NAMALWA (cell line): ENCODE measurements at places on chromosomes 6 and 20.

DNA sequence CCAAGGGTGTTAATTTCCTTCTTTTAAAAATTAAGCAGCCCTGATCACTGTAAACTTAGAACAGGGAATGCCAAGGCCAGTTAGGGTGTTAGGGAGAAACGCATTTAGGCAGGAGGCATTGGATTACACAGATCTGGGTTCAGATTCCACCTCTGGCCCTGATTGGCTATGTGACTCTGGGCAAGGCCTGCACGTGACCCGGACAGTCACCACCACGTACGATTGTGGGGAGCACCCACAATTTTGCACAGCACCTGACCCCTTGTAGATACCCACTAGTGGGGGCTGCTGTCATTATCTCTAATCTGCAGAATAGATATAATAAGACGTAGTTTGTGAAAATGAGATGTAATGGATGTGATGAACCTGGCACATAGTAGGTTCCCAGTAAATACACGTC lies 59.5 kb upstream of the ZNFX1 start:
- no peak for DNase-seq

- DNase-seq = peak; percentile 45
Measured at GRCh38 chr20:1075616-1076015, 42.8 kb upstream of the PSMF1 start.

DNA sequence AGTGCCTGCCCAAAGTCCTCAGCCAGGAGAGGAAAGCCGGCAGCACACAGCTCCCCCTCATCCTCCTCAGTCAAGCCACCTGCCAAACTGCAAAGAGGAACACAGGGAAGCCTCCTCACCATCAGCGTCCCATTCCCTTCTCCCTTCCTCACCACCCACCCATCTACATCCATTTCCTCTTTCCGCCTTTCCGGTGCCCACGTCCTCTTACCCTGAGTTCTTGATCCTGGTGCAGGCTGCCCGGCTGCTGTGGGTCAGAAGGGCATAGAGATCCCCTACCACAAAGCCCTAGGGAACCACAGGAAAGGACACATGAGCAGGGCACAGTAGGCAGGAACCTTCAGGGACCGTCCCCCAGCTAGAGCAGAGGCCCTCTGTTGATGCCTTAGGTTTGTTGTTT lies 6.0 kb downstream of the GNMT start:
- DNase-seq = no peak

GRCh38 chr6:145017051-145017450 lies 718.3 kb downstream of the EPM2A start:
- DNase-seq = no peak

GRCh38 chr20:16599257-16599656 lies 26.0 kb upstream of the KIF16B start:
- DNase-seq = no peak

DNA sequence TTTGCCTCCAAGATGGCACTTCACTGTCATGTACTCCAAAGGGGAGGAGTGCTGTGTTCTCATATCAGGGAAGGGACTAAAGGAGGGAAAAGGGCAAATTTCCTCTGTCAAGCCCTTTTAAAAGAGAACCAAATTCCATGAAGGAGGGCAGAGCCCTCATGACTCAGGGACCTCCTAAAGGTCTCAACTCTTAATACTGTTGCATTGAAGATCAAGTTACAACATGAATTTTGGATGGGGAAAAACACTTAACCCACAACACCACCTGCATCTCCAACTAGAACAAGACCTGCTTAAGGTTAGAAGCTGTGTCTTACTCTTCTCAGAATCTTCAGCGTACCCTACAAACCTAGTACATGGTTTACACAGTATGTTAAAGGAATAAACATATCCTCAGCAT lies 23.7 kb upstream of the FBXO30 start:
- no peak for DNase-seq

DNA sequence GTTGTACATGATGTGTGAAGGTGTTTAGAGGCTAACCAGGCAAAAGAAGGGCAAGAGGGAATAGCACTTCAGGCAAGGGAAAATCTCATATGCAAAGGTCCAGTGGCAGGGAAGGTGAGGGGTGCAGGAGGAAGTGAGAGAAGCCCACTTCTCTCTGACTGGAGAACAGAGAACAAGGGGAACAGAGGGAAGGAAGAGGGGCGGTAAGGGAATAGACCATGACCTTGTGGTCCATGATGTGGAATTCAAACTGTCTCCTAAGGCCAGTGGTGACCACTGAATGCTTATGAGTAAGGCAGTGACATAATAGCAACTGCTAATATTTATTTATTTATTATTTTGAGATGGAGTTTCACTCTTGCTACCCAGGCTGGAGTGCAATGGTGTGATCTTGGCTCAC lies 20.6 kb upstream of the SLC9A8 start:
- no peak for DNase-seq

DNA sequence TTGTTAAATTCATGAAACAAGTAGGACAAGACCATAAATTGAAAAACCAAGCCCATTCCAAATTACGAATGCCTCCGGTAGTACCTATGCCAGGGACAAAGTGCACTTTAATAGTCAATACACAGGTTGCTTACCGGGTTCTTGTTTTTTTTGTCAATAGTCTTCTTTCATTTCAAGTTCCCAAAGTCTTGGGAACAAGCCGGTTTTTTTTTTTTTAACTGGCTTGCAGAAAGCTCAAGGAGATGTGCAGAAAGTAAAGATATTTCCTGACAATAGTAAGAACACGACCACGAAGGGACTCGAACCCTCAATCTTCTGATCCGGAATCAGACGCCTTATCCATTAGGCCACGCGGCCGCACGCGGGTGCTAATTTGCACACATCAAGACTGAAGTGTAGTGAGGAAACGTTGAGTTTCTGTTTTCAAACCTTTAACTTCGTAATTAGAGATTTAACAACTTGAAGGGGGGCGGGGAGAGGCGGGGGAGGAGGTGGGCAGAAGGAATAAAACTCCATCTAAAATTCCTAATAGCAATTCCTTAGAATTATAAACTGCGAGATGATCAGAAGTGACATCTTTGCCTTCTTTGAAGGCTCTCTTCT lies 181.0 kb downstream of the TRIM27 start:
- peak; percentile 45 for DNase-seq

DNA sequence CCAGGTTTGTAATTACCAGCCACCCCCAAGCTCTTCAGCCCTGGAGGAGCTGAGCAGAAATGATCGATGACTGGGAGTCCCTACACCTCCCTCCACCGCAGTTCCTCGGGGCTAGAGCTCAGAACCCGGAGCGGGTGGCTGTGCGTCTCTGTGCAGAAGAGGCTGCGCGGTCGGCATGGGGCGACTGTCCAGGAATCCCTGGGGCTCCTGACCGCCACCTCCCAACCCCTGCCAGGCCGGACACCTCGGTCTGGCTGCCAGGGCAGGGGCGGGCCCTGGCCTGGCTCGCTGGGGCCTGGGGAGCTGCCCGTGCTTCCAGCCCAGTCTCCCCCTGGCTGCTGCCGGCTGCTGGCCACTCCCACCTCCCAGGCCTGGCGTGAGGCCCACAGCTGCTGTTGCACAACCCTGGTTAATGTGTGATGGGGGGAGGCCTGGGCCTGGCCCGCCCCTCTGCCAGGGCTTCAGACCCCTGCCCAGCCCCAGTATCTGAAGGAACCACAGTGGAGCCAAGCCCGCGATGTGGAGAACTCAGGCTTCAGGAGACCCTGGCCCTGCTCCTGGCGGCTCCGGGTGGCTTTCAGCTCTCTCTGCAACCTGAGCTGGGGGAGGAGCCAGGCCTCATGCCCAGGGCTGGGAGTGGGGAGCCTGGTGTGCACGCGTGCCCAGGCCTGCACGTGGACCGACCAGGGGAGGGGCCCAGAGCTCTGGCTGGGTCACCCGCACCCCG lies 1.2 kb downstream of the SLC2A4RG start:
- DNase-seq = no peak

- DNase-seq = no peak
Measured at GRCh38 chr20:48530957-48531356, 296.8 kb downstream of the PREX1 start.

GRCh38 chr6:40896696-40897095 lies 142.3 kb downstream of the UNC5CL start:
- DNase-seq = no peak

- DNase-seq = peak; percentile 48
Measured at GRCh38 chr6:63352069-63352543, 32.3 kb upstream of the LGSN start.

- DNase-seq = no peak
Measured at GRCh38 chr20:60035-60918, 27.2 kb upstream of the DEFB125 start.

- no peak for DNase-seq
Measured at GRCh38 chr6:165575158-165575549, 87.9 kb downstream of the PDE10A start.

DNA sequence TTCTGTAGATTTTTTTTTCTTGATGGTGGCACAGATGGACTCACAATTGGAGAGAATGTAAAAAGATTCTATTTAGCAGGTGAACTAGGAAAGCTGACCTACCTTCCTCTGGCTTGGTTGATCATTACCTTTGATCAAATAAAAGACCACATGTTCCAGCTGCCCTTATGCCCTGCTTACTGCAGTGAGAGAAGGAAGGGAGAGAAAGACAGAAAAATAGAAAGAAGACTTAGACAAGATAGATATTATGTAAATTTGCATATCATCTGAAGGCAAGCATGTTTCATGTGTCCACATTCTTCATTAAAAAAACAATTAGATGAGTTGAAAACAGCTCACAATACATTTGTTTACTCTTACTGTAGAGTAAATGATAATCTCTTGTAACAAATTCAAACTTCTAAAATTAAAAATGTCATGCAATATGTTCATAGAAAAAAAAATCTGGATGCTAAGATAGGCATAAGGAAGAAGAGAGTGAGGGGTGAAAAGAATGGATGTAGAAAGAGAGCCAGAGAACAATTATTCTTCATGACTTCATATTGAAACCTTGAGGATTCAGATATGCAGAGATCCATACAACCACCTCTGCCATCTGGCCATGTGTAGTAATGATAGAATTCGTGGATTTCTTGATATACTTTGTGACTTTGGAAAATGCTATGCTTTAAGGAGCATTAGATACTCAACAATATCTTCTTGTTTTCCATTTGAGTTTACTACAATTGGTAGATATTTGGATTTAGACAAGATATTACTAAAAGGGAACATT lies 71.7 kb downstream of the RFX6 start:
- no peak for DNase-seq

- DNase-seq = no peak
Measured at GRCh38 chr6:25946631-25947030, 16.0 kb upstream of the TRIM38 start.

GRCh38 chr6:48641544-48641943 lies 530.5 kb upstream of the PTCHD4 start:
- no peak for DNase-seq

GRCh38 chr6:19552076-19552475 lies 285.1 kb upstream of the ID4 start:
- no peak for DNase-seq

DNA sequence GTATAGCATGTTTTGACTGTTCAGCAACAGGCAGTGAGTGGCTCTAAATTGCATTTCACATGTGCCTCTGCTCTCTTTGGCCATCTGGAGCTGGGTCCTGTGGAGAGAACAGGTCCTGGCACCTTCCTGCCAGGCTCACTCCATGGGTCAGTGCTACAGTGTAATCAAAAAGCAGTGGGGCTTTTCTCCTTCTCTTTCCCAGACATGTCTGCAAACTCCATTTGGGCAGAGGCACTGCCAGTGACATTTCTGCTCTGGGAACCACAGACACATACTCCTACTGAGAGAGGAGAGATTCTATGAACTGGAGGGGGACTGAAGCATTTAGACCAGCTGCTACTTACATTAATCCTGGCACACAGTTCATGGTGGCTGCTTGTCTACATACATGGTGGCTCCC lies 68.3 kb upstream of the TRAF3IP2 start:
- no peak for DNase-seq

GRCh38 chr6:100228834-100229441 lies 234.9 kb upstream of the MCHR2 start:
- peak; percentile 86 for DNase-seq

DNA sequence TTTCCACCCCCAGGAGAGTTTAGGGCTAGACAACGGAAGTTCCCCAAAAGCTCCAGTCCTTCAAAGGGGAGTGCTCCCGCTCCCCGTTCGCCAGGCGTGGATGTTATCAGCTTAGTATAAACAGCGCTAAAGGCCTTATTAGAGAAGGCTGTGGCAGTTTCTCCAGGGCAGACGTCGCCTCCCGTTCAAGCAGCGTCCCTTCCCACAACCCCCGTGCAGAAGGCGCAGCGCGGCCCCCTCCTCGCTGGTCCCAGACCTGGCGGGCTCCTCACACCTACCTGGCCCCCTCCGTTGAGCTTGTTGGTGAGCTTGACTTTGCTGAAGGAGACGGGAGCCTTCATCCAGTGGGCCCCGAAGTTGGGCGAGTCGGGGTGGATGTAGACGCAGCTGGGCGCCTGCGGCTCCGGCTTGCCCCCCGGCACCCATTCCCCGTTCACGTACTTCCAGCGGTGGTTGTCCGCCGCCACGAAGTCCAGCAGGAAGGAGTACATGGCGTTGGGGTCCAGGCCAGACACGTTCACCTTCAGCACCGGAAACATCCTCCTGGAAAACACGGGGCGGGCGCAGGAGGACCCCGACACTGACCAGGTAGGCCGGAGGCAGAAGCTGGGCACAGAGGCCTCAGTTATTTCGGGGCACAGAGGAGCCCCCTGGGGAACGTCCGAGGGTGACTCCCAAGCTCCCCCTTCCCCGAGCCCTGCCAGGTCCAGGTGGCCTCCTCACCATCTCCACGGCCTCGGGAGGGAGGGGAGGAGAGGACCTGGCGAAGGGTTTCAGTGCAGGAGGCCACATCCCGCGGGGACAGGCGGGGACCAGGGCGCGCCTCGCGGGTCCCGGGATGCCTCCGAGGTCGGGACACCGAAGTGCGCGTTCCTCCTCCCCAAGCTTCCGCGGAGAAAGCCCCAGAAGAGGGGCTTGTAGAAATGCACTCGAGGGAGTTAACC lies 1.1 kb downstream of the TBXT start:
- DNase-seq = no peak

DNA sequence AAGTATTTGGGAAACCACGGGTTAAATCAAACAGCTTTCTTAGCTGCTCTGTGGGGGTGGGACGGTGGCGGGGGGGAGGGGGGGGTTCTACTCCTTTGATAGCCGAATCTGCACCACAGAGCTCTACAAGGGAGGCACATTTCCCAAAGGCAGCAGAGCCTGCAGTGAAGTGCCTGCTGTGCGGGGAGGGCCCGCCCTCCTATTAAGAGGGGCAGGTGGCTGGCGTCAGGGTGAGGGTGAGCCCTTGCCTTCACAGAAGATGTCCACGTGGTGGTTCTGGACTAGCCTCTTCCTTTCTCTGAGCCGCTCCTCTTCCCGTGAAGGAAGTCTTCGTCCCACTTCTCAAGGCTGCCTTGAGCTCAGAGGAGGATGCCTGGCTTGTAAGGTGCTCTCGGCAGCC lies 174.9 kb upstream of the THBS2 start:
- no peak for DNase-seq

GRCh38 chr6:10847684-10848083 lies 9.3 kb upstream of the MAK start:
- peak; percentile 42 for DNase-seq

DNA sequence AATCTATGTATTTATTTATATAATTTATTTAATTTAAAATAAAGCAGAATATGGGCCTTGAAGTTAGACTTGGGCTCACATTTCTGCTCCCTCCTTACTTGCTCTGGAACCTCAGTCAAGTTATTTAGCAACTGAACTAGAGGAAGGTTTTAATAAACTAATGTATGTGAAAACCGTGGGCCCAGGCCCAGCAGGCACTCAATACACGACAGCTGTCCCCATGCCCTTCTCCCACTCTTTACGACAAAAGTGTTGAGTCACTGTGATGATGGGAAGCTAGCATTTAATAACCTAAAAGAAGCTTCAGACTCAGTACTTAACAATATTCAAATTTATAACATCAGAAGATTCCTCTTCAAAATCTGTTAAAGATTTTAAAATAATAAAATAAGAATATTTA lies 46.7 kb downstream of the SERAC1 start:
- DNase-seq = no peak

GRCh38 chr6:129691709-129692108 lies 18.3 kb downstream of the ARHGAP18 start:
- no peak for DNase-seq
